ENCODE measurements at places on chromosomes 2 and 18. TPM values are rescaled to one million over a fixed set of nuclear protein-coding genes. Genes with fewer than 3 reads are reported as not detected.

The FAM124B gene
- total RNA-seq: 1.1 TPM

- no peaks in the 10 kb centered on the region for H3K27me3 ChIP-seq
- no peaks in the 10 kb centered on the region for H3K36me3 ChIP-seq
- H3K4me1 ChIP-seq: no peaks in the 10 kb centered on the region
- no peak overlapping the region for H3K27ac ChIP-seq
These were observed 82.2 kb downstream of the PLB1 start for GRCh38 chr2:28577791-28578680.

DNA sequence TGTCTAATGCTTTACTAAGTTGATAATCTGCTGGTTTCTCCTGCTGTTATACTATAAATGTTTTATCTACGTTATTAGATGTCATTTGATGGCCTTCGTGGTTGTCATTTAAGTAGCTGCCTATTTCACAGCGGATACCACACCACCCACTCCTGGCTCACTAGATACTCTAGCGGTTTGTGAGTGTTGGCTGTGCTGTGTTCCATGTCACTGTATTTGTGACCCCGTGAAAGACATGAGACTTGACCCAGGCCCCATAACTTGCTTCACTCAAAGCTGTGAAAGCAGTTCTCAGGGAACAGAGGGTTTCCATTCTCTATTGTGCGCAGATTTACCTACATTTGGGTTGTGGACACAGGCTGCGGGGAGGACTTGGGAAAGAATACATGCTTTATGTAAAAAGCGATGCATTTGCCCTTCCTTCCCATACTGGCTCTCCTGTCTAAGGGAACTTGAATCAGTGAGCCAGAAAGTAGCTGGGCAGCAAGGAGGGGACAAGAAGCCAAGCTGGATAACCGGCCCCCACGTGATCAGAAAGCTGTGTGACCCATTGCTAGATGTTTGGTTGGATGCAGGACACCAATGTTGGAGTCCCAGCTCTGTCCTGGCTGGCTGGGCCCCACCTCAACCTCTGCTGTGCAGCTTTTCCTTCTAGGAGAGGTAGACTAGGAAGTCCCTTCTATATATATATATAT is 52.2 kb downstream of the PLB1 start:
- H3K4me1 ChIP-seq: peaks cover 31% of the 10 kb centered on the region
- H3K36me3 ChIP-seq: no peaks in the 10 kb centered on the region
- no peak for DNase-seq

DNA sequence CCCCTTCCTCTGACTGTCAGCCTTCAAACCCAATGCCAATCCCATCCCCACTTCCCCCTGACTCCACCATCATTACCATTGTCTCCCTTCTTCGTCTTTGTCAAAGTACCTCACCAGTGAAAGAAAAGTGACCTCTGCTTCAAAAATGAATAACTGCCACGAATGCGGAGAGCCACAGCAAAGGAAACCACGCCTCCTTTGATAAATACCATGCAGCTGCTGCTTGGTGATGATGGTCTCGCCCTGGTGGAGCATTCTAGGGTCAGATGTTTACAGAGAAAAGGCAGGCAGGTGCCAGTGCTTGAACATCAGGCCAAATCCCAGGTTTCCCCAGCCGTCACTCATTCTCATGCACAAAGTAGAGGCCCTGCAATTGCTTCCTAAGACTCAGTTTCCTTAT is 162.2 kb downstream of the BCL11A start:
- no peaks in the 10 kb centered on the region for H3K4me1 ChIP-seq
- DNase-seq: no peak
- no peaks in the 10 kb centered on the region for H3K36me3 ChIP-seq

GRCh38 chr2:96088340-96089335 is 27.7 kb downstream of the ADRA2B start:
- no peak overlapping the region for H3K27ac ChIP-seq
- no peaks in the 10 kb centered on the region for H3K36me3 ChIP-seq
- no peak for DNase-seq
- H3K27me3 ChIP-seq: no peaks in the 10 kb centered on the region

The IL36A gene
- total RNA-seq: not detected

The SERPINB11 gene
- not detected for total RNA-seq

Data from CD4-positive, alpha-beta T cell (primary cell).